ENCODE measurements at places on chromosomes 7 and 10.

GRCh38 chr7:130020434-130020833 is 30.7 kb downstream of the ZC3HC1 start:
- DNase-seq: no peak

DNA sequence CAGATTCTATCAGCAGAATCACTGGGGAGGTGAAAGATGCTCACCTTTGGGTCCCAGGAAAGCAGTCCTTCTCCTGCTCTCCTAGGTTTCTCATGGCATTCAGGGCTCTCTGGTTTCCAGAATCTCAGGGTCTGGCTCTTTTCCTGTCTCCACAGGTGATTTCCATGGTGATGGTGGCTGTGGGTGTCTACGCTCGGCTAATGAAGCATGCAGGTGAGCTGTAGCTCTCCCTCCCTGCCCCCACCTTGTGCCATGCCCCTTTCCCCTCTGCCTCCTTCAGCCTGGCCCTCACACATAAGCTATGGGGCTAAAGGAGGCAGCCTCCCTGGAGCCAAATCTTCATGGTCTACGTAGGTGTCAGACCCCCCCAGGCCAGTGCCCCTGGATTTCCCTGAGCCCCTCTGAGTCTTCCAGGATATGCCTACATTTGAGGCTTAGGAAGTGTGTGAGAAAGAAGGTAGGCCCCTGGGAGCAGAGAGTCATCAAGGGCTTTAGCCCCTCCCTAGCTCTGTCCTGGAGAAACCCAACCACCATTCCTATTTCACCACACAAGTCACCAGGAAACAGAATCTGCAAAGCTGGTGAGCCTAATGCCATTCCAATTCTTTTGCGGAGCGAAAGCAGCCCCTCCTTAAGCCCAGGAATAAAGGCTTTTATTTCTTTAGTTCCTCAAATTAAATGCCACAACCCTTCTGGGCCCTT is 17.2 kb downstream of the TSPAN33 start:
- DNase-seq: no peak

- DNase-seq: no peak
Measured at GRCh38 chr7:110909117-110909516, 181.8 kb upstream of the LRRN3 start.

GRCh38 chr7:83996879-83997278 is 197.7 kb downstream of the SEMA3A start:
- no peak for DNase-seq

Data from ELF-1 (cell line).